ENCODE measurements at places on chromosomes 7 and 10. TPM values are rescaled to one million over a fixed set of nuclear protein-coding genes. Genes with fewer than 3 reads are reported as not detected.

The AOAH gene
- 0.64 TPM for total RNA-seq

The LRIT1 gene
- total RNA-seq: not detected

The SLC26A4 gene
- total RNA-seq: 0.47 TPM

The TMEM225B gene
- not detected for total RNA-seq

The ERVW-1 gene
- not detected for total RNA-seq

The IGFBP3 gene
- total RNA-seq: 247 TPM

The CYP26A1 gene
- not detected for total RNA-seq

The PHYHIPL gene
- not detected for total RNA-seq

The CPXM2 gene
- 0.19 TPM for total RNA-seq

The CPEB3 gene
- 1.6 TPM for total RNA-seq

The MSMB gene
- not detected for total RNA-seq

The THNSL1 gene
- 1.8 TPM for total RNA-seq

The CALY gene
- total RNA-seq: not detected

The RBM20 gene
- 0.68 TPM for total RNA-seq

The OR2A1 gene
- total RNA-seq: not detected

The MAGI2 gene
- 6.7 TPM for total RNA-seq

The ARHGEF35 gene
- total RNA-seq: not detected

The OPN4 gene
- not detected for total RNA-seq

The KDM7A gene
- 3.9 TPM for total RNA-seq

The PCLO gene
- 1.4 TPM for total RNA-seq

The PAX4 gene
- not detected for total RNA-seq

The SLK gene
- 34.9 TPM for total RNA-seq

The CHST15 gene
- total RNA-seq: 68.1 TPM

The FEZF1 gene
- not detected for total RNA-seq

The IFIT1B gene
- not detected for total RNA-seq

The ZNF511 gene
- total RNA-seq: 20.1 TPM

The PON1 gene
- not detected for total RNA-seq

The IDI2 gene
- total RNA-seq: not detected
